ENCODE measurements at places on chromosomes 5 and 9. TPM values are rescaled to one million over a fixed set of nuclear protein-coding genes. Genes with fewer than 3 reads are reported as not detected.

DNA sequence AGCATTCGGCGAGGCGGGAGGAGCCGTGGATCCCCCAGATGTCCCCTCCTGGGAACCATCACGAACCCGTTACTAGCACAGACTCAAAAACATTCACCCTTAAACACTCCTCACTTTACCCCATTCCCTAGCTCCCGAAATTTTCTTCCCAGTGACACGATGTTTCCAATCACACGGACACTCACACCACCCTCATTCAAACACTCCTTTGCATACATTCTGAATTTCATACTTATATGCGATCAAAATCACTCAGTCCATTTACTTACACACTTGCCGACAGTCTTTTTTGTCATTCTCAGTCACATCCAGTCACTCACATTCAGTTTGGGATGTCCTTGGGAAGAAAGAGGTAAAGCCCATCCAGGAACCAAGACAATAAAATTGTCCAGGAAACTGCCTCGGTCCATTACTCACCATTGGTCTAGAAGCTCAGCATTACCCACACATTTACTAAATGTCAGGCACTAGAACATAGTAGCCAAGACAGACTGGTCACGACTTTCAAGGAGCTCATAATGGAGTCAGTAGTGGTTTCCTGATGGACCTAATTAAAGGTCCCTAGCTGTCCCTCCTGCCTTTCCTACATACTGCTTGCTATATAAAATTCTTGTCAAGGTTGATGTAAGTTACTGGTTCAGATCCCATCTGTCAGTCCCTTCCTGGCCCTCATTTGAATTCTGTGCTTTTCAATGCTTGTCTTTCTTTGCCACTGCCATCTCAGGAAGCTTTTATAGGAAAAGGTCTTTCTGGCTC lies 574 bp downstream of the SLC35A4 start:
- no peaks in the 10 kb centered on the region for H3K36me3 ChIP-seq
- peaks cover 75% of the 10 kb centered on the region for H3K4me1 ChIP-seq
- peak overlapping the region; percentile 88 for H3K4me3 ChIP-seq
- DNase-seq, result no peak
- peaks cover 12% of the 10 kb centered on the region for H3K27me3 ChIP-seq

- no peak overlapping the region for H3K27ac ChIP-seq
- DNase-seq, result peak; percentile 50
- no peak overlapping the region for H3K4me3 ChIP-seq
- peaks cover 2% of the 10 kb centered on the region for H3K27me3 ChIP-seq
- no peaks in the 10 kb centered on the region for H3K36me3 ChIP-seq
These were observed 408.1 kb upstream of the PIK3R1 start for GRCh38 chr5:67807439-67807888.

DNA sequence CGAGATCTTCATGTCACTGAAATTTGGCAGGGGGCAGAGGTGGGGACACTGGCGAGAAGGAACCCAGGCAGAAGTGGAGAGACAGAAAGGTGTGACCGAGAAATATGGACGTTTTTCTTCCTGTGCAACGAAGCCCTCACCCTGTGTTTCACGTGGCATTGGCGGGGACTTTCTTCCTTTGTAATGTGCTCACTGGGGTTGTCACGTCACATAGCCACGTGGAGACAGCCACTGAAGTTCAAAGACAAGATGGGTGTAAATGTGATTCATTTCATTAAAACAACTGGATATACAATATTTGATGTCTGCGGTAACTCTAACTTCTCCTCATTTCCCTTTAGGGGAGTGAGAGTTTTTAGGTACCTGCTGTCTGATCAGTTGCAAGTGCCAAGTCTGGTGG lies 225.7 kb downstream of the FSTL4 start:
- H3K27ac ChIP-seq, result no peak overlapping the region
- no peak for DNase-seq
- H3K4me3 ChIP-seq, result no peak overlapping the region
- H3K27me3 ChIP-seq, result no peaks in the 10 kb centered on the region
- H3K4me1 ChIP-seq, result no peaks in the 10 kb centered on the region

DNA sequence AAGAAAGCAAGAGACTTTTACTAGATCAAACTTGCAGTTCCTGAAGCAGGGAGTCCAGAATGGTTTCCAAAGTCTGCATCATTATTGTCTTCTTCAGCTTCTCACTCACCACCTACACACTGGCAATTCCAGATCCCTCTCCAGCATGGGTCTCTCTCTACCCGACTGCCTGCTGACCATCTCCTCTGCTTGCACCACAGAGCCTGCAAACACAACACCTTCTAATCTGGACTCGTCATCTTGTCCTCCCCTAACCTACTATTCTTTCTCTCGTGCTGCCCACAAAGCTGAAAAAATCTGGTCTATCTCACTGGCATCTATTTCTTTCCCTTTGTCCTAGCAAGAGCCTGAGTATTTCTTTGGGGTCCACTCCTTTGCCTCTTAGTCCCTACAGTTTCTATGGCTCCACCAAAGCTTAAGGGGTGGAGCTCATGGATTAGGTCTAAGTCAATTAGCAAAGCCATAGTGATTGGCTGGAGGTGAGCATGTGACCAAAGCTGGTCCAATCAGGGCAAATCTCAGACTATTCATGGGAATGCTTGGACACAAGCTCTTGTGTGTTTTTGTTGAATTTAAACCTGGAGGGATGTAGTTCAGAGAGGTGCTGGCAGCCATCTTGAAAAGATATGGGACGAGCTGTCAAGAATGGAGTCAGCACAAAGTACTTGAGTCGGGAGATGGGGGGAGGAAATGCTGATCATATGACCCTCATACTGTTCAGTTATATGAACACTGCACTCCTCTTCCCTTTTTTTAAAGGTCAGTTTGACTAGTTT lies 63.5 kb downstream of the GALNT12 start:
- no peak overlapping the region for H3K27ac ChIP-seq
- no peak overlapping the region for H3K4me3 ChIP-seq
- no peaks in the 10 kb centered on the region for H3K36me3 ChIP-seq
- H3K4me1 ChIP-seq, result no peaks in the 10 kb centered on the region
- no peaks in the 10 kb centered on the region for H3K27me3 ChIP-seq
- DNase-seq, result no peak

- H3K27me3 ChIP-seq, result peaks cover 5% of the 10 kb centered on the region
- no peak overlapping the region for H3K27ac ChIP-seq
- no peaks in the 10 kb centered on the region for H3K4me1 ChIP-seq
- no peaks in the 10 kb centered on the region for H3K36me3 ChIP-seq
- no peak overlapping the region for H3K4me3 ChIP-seq
These were observed 399 bp upstream of the FBN2 start for GRCh38 chr5:128538250-128539037.

DNA sequence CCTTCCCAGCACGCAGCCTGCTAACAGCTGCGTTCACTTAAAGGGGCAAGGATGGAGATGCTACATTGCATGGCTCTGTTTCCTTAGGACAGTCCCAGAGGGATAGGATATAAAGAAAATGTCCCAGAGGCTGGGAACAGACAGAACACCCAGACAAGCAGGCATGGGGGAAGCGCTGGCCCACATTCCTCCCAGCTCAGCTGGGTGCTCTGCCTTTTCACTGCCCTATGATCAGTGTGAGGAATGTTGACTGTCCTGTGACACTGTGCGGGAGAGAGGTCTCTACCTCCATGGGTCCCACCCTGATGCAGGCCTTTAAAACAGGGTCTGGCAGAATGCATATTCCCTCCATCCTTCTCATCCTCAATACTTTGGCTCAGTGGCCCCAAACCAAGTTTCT lies 459.4 kb upstream of the DMAC1 start:
- H3K36me3 ChIP-seq, result no peaks in the 10 kb centered on the region
- H3K27me3 ChIP-seq, result no peaks in the 10 kb centered on the region
- no peak overlapping the region for H3K4me3 ChIP-seq
- DNase-seq, result no peak
- H3K4me1 ChIP-seq, result no peaks in the 10 kb centered on the region

DNA sequence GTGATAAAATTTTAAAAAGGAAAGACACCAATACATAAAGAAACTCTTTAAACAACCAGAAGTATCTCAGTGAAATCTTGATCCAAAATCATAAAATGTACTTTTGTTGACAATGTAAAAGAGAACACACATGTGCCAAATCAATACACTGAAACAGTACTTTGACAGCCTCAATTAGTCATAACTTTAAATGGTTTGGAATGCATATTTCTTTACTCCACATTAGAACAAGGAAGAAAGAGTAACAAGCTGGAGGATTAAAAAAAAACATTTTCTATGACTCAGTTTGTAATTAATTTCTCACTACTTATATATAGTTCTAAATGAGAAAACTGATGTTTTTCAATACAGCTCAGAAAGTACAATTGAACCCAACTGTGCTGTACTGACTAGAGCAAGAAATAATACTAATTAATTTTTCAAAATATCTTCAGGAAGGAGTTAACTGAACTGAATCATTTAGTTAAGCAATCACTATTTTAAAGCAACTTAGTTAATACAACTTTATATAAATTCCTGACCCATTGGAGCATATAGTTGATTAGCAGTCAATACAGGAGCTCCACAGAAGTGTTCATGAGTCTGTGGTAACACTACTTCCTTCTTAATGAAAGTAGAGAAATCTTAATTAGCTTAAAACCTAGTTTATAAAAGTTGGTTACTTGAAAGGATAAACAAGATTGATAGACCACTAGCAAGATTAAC lies 101.0 kb downstream of the NR3C1 start:
- no peaks in the 10 kb centered on the region for H3K27me3 ChIP-seq
- H3K36me3 ChIP-seq, result peaks cover 27% of the 10 kb centered on the region
- DNase-seq, result no peak

- H3K4me3 ChIP-seq, result no peak overlapping the region
- H3K36me3 ChIP-seq, result peaks cover 4% of the 10 kb centered on the region
- H3K27me3 ChIP-seq, result no peaks in the 10 kb centered on the region
- H3K4me1 ChIP-seq, result no peaks in the 10 kb centered on the region
These were observed 517.7 kb downstream of the DIRAS2 start for GRCh38 chr9:90124961-90125360.

GRCh38 chr5:1884678-1885403 lies 2.1 kb upstream of the IRX4 start:
- no peak overlapping the region for H3K4me3 ChIP-seq
- no peak overlapping the region for H3K27ac ChIP-seq
- H3K36me3 ChIP-seq, result no peaks in the 10 kb centered on the region
- no peaks in the 10 kb centered on the region for H3K4me1 ChIP-seq

DNA sequence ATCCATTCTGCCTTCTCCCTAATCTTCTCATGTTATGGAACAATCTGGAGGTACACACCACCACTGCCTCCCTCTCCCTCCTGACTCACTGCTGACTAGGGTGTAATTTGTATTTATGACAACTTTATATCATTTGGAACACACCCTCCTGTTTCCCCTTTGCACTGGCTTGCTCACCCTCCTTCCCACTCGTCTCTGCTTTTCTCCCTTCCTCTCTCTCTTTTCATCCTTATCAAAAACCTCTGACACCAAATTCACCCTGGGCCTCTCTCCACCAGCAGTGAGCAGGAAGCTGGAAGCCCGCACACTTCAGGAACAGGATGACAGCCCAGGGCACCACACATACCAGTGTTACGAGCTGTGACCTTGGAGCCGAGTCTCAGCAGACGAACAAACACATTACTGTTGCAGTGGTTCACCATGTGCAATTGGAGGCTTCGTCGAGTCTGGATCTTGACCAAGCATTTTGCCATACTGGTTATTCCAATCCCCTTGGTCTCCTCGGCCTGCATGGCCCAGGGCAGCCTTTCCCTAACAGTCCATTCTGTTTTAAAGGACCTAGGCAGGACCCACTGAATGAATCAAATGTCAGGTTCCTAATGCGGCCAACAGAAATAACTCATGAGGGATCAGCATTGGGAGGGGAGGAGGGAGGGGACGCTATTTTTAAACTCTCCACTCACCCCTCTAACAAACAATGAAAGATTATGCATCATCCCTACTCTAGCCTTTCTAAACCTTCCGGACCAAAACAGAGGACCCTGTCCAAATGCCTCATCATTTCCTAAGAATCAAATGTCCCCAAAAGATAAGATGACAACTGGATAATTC lies 203.9 kb upstream of the RASEF start:
- DNase-seq, result no peak
- H3K4me3 ChIP-seq, result no peak overlapping the region
- no peaks in the 10 kb centered on the region for H3K4me1 ChIP-seq

DNA sequence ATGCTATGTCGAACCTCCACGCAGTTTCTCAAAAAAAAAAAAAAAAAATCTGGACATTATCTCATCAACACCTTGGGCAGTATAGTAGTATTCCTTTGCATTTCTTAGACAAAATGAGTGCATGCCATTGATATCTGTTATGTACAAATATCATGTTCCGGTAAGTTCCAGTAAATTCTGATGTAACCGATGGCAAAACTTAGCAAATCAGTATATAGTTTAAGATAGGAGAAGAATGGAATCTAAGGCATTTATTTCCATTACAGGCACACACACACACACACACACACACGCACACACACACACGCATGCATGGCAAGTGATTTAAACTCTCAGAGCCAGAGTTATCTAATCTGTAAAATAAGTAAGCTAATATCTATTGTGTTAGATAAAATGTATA lies 356.5 kb upstream of the TUSC1 start:
- no peak overlapping the region for H3K4me3 ChIP-seq
- no peaks in the 10 kb centered on the region for H3K36me3 ChIP-seq
- H3K27me3 ChIP-seq, result no peaks in the 10 kb centered on the region
- H3K4me1 ChIP-seq, result no peaks in the 10 kb centered on the region
- no peak for DNase-seq

- H3K27me3 ChIP-seq, result peaks cover 4% of the 10 kb centered on the region
- no peaks in the 10 kb centered on the region for H3K4me1 ChIP-seq
- no peak overlapping the region for H3K27ac ChIP-seq
- H3K36me3 ChIP-seq, result no peaks in the 10 kb centered on the region
These were observed 32.8 kb upstream of the PIP5K1B start for GRCh38 chr9:68672215-68672614.

- H3K4me3 ChIP-seq, result no peak overlapping the region
- H3K36me3 ChIP-seq, result no peaks in the 10 kb centered on the region
- peaks cover 6% of the 10 kb centered on the region for H3K27me3 ChIP-seq
- no peak overlapping the region for H3K27ac ChIP-seq
- no peaks in the 10 kb centered on the region for H3K4me1 ChIP-seq
These were observed 179.0 kb downstream of the ROR2 start for GRCh38 chr9:91771027-91771426.

- peak overlapping the region; percentile 78 for H3K27ac ChIP-seq
- H3K27me3 ChIP-seq, result peaks cover 2% of the 10 kb centered on the region
These were observed 9.1 kb upstream of the RFK start for GRCh38 chr9:76403352-76403751.

- H3K4me1 ChIP-seq, result no peaks in the 10 kb centered on the region
- peaks cover 3% of the 10 kb centered on the region for H3K36me3 ChIP-seq
- H3K4me3 ChIP-seq, result no peak overlapping the region
These were observed 51.0 kb upstream of the NFIL3 start for GRCh38 chr9:91474656-91475055.

- peaks cover 3% of the 10 kb centered on the region for H3K27me3 ChIP-seq
- DNase-seq, result no peak
- no peak overlapping the region for H3K27ac ChIP-seq
- no peaks in the 10 kb centered on the region for H3K4me1 ChIP-seq
- H3K4me3 ChIP-seq, result no peak overlapping the region
These were observed 623.3 kb downstream of the RAB3C start for GRCh38 chr5:59206132-59206581.

The HAVCR2 gene
- polyA plus RNA-seq, result 101 TPM

The TRIM7 gene
- not detected for polyA plus RNA-seq

The OLFM1 gene
- polyA plus RNA-seq, result not detected

The SCGB3A1 gene
- 0.51 TPM for polyA plus RNA-seq

The GPX3 gene
- polyA plus RNA-seq, result not detected

The MSX2 gene
- polyA plus RNA-seq, result not detected

All from immature natural killer cell (primary cell).